ENCODE measurements at places on chromosomes 5 and 9.

GRCh38 chr9:93531374-93531773, 45.0 kb upstream of the PHF2 start:
- H3K4me1 ChIP-seq: no peaks in the 10 kb centered on the region
- no peaks in the 10 kb centered on the region for H3K27me3 ChIP-seq
- no peak overlapping the region for H3K4me3 ChIP-seq
- no peak for DNase-seq
- no peak overlapping the region for H3K27ac ChIP-seq

- no peak overlapping the region for H3K4me3 ChIP-seq
- H3K27me3 ChIP-seq: no peaks in the 10 kb centered on the region
- DNase-seq: no peak
- H3K4me1 ChIP-seq: no peaks in the 10 kb centered on the region
Observed at GRCh38 chr9:14031810-14032209, 282.1 kb downstream of the NFIB start.

- H3K4me3 ChIP-seq: no peak overlapping the region
- H3K27ac ChIP-seq: no peak overlapping the region
- no peaks in the 10 kb centered on the region for H3K27me3 ChIP-seq
Observed at GRCh38 chr5:122586351-122586750, 188.5 kb upstream of the SNX2 start.

GRCh38 chr9:105484226-105484625, 36.4 kb downstream of the FSD1L start:
- H3K36me3 ChIP-seq: no peaks in the 10 kb centered on the region
- DNase-seq: no peak
- no peaks in the 10 kb centered on the region for H3K27me3 ChIP-seq
- H3K4me3 ChIP-seq: no peak overlapping the region

GRCh38 chr5:79297661-79298060, 61.7 kb downstream of the JMY start:
- no peak overlapping the region for H3K27ac ChIP-seq
- peaks cover 4% of the 10 kb centered on the region for H3K36me3 ChIP-seq
- DNase-seq: no peak

- peak overlapping the region; percentile 83 for H3K27ac ChIP-seq
- H3K4me1 ChIP-seq: peaks cover 39% of the 10 kb centered on the region
- no peak for DNase-seq
- no peak overlapping the region for H3K4me3 ChIP-seq
Observed at GRCh38 chr5:131977212-131977604, 31.7 kb upstream of the MEIKIN start.

- DNase-seq: no peak
- H3K27me3 ChIP-seq: no peaks in the 10 kb centered on the region
- H3K27ac ChIP-seq: no peak overlapping the region
- H3K4me1 ChIP-seq: no peaks in the 10 kb centered on the region
- no peaks in the 10 kb centered on the region for H3K36me3 ChIP-seq
Observed at GRCh38 chr9:90037146-90037797, 432.5 kb downstream of the GADD45G start.

- peaks cover 9% of the 10 kb centered on the region for H3K27me3 ChIP-seq
- no peak overlapping the region for H3K4me3 ChIP-seq
- no peak for DNase-seq
Observed at GRCh38 chr5:38500573-38501260, 55.7 kb downstream of the LIFR start.

GRCh38 chr5:173885054-173885443, 3.1 kb upstream of the CPEB4 start:
- no peak for DNase-seq
- H3K4me3 ChIP-seq: no peak overlapping the region
- H3K4me1 ChIP-seq: peaks cover 41% of the 10 kb centered on the region
- no peaks in the 10 kb centered on the region for H3K36me3 ChIP-seq
- H3K27me3 ChIP-seq: no peaks in the 10 kb centered on the region

DNA sequence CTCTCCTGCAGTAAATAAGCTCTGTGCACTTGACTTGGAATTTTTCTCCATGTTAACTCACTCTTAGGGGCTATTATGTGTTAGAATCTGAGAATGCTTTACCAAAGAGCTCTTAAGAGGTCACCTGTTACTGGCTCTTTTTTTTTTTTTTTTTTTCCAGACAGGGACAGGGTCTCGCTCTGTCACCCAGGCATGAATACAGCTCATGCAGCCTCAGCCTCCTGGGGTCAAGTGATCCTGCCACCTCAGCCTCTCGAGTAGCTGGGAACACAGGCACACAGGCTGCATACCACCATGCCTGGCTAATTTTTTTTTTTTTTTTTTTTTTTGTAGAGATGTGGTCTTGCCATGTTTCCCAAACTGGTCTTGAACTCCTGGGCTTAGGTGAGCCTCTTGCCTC, 22.1 kb downstream of the HMGXB3 start:
- no peak overlapping the region for H3K4me3 ChIP-seq
- H3K27me3 ChIP-seq: no peaks in the 10 kb centered on the region
- no peaks in the 10 kb centered on the region for H3K4me1 ChIP-seq
- DNase-seq: no peak
- H3K36me3 ChIP-seq: peaks cover 81% of the 10 kb centered on the region

- no peak overlapping the region for H3K4me3 ChIP-seq
- no peak overlapping the region for H3K27ac ChIP-seq
- H3K27me3 ChIP-seq: no peaks in the 10 kb centered on the region
Observed at GRCh38 chr5:93791518-93791972, 50.1 kb upstream of the POU5F2 start.

- no peak overlapping the region for H3K27ac ChIP-seq
- no peaks in the 10 kb centered on the region for H3K27me3 ChIP-seq
- H3K4me1 ChIP-seq: no peaks in the 10 kb centered on the region
- peaks cover 3% of the 10 kb centered on the region for H3K36me3 ChIP-seq
- DNase-seq: no peak
Observed at GRCh38 chr9:92752812-92753404, 11.7 kb downstream of the BICD2 start.

DNA sequence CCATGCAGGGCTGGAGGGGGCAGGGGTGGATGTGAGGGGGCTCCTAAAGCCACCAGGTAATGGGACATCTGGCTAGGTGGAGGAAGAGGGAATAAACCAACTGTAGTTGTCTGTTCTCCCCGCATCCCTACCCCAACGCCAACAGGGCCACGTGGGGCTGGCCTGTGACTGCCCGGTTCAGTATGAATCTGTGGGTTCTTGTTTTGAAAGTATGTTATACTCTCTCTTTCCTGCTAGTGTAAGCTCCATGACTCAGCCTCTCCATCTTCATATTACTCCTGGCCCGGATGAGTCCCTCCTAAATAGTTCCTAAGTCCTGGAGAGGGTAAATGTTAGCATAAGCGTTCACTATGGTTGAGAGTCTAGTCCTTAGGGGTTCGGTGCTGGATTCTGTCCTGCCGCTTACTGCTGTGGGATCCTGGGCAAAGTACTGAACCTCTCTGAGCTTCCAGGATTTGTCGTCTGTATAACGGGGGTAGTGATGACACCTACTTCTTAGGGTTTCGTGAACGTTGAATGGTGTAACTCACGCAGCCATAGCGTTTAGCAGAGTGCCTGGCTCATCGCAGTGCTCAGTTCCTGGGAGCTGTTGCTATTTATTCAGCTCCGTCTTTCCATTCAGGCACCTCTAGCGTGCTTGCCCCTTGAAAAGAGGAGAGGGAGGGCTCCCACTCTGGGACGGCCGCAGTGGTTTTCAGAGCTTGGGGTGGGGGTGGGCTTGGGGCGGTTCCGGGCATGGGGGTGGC, 28.8 kb downstream of the LHX2 start:
- no peaks in the 10 kb centered on the region for H3K4me1 ChIP-seq
- H3K36me3 ChIP-seq: no peaks in the 10 kb centered on the region
- H3K4me3 ChIP-seq: no peak overlapping the region
- no peak overlapping the region for H3K27ac ChIP-seq

GRCh38 chr5:67992923-67993322, 222.6 kb upstream of the PIK3R1 start:
- H3K36me3 ChIP-seq: no peaks in the 10 kb centered on the region
- H3K4me3 ChIP-seq: no peak overlapping the region
- no peaks in the 10 kb centered on the region for H3K27me3 ChIP-seq
- no peaks in the 10 kb centered on the region for H3K4me1 ChIP-seq
- H3K27ac ChIP-seq: no peak overlapping the region

DNA sequence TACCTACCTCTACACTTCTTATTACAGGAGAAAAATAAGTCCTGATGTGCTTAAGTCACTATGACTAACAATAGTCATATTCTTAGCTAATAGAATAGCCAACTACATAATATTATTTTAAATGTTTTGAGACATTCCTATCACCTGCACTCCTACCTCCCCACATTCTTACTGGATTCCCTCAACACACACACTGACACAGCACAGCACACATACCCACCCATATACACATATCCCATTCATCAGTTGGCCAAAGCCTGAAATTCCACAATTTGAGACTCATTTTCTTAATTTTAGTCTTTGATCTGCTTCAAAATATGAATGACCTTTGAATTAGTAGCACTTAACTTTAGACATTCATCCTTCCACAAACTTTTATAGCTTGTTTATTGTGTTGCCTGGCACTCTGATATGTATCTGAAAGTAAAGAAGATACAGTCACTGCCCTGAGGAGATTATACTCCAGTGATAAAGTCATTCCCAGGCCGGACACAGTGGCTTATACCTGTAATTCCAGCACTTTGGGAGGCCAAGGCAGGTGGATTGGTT, 168.3 kb upstream of the RASA1 start:
- H3K27me3 ChIP-seq: no peaks in the 10 kb centered on the region
- no peak overlapping the region for H3K4me3 ChIP-seq
- H3K4me1 ChIP-seq: peaks cover 2% of the 10 kb centered on the region
- H3K36me3 ChIP-seq: no peaks in the 10 kb centered on the region
- no peak overlapping the region for H3K27ac ChIP-seq

GRCh38 chr9:16864649-16865434, 5.6 kb downstream of the BNC2 start:
- H3K27me3 ChIP-seq: peaks cover 4% of the 10 kb centered on the region
- no peak overlapping the region for H3K4me3 ChIP-seq
- no peaks in the 10 kb centered on the region for H3K36me3 ChIP-seq
- no peak for DNase-seq
- no peak overlapping the region for H3K27ac ChIP-seq

- no peaks in the 10 kb centered on the region for H3K36me3 ChIP-seq
- H3K4me3 ChIP-seq: no peak overlapping the region
- H3K4me1 ChIP-seq: no peaks in the 10 kb centered on the region
- DNase-seq: no peak
- no peaks in the 10 kb centered on the region for H3K27me3 ChIP-seq
Observed at GRCh38 chr5:140205216-140205615, 30.2 kb downstream of the CYSTM1 start.

All from T-cell (primary cell).